ENCODE measurements at places on chromosomes 5 and 9.

GRCh38 chr9:100308965-100309564 is 43.7 kb downstream of the TEX10 start:
- DNase-seq: no peak

DNA sequence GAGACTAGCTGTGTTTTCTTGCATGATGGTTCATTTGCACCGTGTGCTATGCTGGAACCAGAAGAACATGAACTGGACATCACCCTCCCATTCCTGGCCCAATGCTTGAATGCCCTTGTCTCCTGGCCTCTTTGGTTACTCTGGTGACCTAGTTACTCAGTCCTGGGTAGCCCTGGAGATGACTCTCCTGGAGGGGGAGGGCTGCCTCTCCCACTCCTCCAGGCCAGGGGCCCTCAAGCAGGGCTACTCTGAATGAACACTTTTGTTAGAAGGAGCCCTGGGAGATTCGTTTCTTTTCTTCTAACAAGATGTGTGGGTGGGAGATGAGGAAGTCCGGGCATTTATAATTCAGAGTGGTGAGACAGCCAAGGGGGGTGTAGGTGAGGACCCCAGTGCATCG is 12.0 kb upstream of the NKX2-5 start:
- DNase-seq: no peak

DNA sequence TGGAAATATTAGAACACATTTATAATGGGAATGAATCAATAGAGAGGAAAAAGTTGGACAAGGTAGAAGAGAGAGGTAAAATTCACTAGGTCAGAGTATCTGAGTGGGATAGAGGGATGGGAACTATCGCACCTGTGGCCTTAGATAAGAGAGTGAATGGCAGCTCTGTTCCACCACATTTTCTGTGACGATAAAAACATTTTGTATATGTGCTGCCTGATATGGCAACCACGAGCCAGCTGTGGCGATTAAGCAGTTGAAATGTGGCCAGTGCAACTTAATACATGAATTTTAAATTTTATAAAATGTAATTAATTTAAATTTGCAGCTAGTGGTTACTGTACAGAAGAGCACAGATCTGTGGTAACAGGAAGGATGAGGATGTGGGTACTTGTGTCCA is 46.7 kb downstream of the ZNF354A start:
- DNase-seq: no peak

GRCh38 chr5:157463621-157464518 is 3.9 kb downstream of the NIPAL4 start:
- no peak for DNase-seq

GRCh38 chr9:26537211-26537610 is 355.4 kb downstream of the CAAP1 start:
- no peak for DNase-seq

DNA sequence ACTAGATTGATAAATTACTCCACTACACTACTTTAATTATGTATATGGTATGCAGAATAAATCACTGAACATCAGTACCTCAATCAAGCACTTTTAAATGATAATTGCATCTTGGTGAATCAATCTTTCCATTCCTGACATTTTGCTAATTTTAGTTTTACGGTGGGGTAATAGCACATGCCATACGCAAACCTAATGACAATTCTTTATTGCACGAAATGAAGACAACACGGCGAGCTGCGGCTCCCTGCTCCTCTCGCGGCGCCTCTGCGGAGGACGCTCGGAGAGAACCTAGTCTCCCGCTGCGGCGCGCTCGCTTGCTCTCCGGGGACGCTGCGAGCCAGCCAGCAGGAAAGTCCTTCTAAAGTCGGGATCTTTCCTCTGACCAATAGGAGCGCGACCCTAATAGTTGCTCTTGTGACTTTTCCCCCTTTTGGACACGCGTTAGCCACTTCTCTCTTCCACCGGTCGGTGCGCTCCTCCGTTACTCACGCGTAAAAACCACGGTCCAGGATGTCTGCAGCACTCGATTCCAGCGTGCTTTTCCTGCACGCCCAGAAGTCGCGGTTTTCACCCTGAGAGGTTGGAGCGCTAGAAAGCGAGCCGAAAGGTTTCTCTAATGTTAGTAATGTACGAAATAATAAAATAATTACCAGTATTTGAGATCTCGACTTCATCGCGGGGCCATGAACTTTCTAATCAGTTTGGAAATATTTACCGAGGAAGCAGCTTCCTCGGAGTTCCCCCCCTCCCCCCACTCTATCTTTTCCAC is 1.0 kb upstream of the MEF2C start:
- DNase-seq: peak; percentile 83

DNA sequence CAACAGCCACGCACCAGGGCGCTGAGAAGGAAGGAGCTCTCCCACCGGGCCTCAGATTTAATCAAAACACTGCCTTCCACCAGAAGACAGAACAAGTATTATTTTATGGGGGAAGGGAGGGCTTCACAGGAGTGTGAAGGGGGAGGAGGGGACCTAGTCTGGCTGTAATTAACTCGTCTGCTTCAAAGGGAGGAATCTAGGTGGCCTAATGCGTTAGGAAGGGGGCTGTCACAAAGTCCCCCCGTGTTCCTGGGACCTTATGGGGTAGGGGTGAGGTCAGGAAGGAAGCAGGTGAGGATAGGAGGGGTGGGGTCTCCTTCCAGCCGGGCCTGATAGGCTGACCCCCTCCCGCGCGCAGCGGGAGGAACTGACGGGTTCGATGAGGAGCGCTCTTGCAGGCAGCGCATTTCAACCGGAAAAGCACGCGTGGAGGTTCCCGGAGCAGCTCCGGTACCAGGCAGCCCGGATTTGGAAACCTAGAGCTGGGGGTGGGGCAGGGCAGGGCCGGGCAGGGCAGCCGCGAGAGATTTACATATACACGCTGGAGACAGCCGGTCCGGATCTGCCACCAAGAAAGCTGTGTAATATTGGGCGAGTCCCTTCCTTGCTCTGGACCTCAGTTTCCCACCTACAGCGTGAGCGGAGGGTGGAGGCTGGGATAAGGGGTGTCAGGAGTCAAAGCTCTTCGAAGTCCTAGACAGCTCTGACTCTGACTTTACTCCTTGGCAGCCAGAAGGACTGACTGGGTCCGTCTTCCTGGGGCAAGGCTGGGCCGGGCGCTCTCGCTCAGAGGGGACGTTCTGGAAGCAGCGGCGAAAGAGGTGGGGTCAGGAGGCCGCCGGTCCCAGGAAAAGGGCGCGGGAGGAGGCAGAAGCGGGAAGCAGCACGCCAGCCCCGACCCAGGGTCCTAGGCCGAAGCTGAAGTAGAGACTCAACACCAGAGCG is 1.8 kb downstream of the SHB start:
- peak; percentile 68 for DNase-seq

DNA sequence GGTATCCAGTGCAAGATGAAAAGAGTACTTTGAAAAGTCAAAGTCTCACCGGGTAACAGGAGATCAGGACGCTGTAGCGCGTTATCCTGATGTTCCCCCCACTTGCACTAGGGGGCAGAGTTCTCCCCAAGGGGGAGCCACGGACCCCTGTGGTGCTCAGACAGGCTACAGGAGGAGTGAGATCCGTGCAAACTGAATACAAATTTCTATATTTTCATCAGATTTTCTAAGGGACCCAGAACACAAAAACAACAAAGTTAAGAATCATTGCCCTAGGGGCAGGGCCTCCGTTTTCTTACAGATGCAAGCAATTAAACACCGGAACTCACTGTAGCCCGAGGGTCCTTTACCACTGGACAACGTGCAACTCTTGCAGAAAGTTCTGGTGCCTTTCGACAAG is 2.0 kb downstream of the MYO10 start:
- peak; percentile 50 for DNase-seq

GRCh38 chr9:125990793-125991220 is 243.6 kb downstream of the PBX3 start:
- no peak for DNase-seq

DNA sequence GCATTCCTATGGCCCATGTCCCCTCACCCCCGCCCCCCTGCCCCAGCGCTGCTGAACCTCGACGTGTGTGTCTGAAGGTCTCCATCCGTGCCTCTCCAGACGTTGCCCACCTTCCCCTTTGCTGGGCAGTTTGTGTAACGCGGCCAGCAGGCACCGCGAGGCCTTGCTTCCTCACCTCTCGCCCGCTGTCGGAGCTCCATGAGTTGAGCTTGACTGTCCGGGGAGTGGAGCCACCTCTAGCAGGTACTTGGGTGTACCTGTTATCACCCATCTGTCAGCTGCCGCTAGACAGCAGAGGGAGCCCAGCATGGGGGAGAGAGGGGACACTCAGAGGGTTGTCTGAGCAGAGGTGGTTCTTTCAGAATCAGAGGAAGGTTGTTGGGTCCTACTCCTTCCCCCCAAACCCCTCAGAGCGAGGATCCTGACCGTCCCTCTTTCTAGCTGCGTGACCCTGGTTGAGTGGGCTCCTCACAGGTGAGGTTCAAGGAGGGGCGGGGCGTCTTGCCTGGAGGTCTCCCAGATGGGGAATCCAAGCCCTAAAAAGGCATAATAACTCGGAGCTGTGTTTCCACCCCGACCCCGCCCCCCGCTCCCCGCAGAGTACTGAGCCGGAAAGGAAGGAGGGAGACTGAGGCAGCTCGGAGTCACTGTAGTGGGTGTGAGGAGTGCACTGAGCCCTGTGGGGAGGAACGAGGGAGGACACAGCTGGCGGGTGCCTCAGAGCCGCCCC is 184.7 kb downstream of the C9orf50 start:
- no peak for DNase-seq

DNA sequence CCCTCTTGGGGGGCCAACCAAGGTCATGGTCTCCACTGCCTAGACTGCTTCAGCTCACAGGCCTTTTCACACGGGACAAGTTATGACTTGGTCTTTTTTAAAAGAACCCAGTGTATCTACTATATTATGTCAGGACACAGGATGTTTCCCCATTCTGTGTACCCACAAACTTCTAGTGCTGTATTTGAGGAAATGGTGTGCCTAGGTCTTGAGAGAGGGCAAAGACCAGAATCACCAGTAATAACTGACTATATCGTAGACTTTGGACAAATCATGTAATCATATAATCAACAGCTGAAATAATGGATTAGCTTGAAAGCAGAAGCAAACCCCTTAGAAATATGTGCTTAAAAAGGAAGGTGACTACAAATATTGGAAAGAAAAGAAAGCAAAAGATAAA is 133.3 kb downstream of the ARL15 start:
- no peak for DNase-seq

GRCh38 chr5:14745188-14745563 is 80.7 kb downstream of the OTULIN start:
- DNase-seq: no peak

GRCh38 chr9:129480227-129480626 is 140.7 kb downstream of the C9orf50 start:
- peak; percentile 34 for DNase-seq

GRCh38 chr9:13588151-13589033 is 308.9 kb upstream of the MPDZ start:
- peak; percentile 91 for DNase-seq

Data from dermis microvascular lymphatic vessel endothelial cell (primary cell).